ENCODE measurements at places on chromosomes 2 and 18. TPM values are rescaled to one million over a fixed set of nuclear protein-coding genes. Genes with fewer than 3 reads are reported as not detected.

GRCh38 chr2:220152281-220152935, 525.0 kb downstream of the SLC4A3 start:
- no peak for DNase-seq

DNA sequence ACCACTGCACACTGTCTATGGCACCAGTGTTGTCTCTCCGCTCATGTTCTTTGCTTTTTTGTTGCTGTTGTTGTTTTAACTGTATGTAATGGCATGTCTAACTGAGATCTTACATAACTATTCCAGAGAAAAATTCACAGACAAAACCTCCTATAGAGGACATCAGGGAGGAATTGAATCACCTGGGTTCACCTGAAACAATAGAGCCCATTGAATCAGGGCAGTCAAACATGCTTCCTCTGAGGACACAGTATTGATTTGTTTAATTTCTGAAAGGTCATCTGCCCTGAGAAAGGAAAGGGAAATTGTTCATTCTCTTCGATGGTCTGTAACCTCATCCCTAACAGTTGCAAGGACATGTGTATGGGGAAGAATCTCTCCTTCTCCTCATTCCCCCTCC, 237.5 kb downstream of the SRBD1 start:
- DNase-seq: no peak

MRPL19 gene
- 57.6 TPM for polyA plus RNA-seq

DNA sequence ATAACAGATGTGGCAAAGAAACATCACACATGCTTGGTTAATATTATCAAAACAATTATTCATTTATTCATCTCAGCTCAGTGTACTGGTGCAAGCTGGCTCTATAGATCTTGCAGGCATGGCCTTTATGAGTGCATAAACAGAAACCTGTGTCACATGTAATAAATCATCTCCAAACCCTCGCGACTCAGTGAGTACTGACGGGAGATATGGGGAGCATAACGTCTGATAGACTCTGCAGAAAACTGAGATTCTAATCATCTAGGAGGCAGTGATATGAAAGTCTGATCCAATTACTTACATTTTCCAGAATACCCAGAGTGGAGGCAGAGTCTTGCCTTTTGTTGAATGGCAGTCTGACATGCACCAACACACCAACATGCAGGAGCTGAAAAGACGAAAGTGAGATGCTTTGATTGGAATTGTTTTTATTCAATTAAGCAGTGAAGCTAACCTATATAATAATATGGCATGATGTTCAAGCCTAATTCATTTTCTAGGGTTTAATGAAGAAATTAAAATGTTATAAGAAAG, 416.8 kb downstream of the RNF144A start:
- no peak for DNase-seq

Data from left lung (tissue), 14 donors.